ENCODE measurements at places on chromosomes 12 and 14.

GRCh38 chr12:19916196-19916753, 452.1 kb upstream of the PDE3A start:
- peak; percentile 19 for DNase-seq

DNA sequence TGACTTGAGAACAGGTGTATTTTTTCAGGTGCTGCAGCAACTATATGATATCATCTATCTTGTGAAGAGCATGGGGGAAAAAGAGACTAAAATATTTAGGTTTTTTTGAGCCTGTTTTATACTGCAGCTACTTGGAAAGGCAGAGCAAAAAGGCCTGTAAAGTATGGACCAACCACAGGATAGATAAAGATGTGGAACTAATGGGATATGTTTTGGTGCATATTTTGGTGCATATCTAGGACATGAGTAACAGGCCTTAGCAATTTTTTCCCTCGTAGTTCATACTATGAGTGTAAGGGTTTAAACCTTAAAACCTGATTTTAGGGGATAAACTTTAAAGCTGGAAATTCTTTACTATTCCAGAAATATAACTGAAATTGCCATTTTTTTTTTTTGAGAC, 6.0 kb upstream of the GTSF1 start:
- no peak for DNase-seq

DNA sequence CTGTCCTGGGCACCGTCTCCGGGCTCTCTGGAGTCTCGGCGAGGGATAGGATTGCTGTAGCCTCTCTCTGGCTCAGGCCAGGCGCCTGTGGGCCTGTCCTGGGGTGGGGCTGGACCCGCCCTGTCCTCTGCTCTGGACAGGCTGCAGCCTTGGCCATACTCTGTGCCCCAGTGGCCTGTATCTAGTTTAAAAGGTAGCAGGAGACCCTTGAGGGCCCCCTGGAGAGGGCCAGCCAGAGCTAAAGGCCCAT, 1.8 kb downstream of the KIF26A start:
- no peak for DNase-seq

GRCh38 chr12:76108356-76108755, 23.9 kb upstream of the NAP1L1 start:
- DNase-seq: no peak

GRCh38 chr14:73591690-73592449, at the start of gene ACOT4:
Gene ACOT4, plus strand, starts transcription at chr14:73591873. Its CDS starts 87 bp downstream, at chr14:73591960.
- DNase-seq: no peak

DNA sequence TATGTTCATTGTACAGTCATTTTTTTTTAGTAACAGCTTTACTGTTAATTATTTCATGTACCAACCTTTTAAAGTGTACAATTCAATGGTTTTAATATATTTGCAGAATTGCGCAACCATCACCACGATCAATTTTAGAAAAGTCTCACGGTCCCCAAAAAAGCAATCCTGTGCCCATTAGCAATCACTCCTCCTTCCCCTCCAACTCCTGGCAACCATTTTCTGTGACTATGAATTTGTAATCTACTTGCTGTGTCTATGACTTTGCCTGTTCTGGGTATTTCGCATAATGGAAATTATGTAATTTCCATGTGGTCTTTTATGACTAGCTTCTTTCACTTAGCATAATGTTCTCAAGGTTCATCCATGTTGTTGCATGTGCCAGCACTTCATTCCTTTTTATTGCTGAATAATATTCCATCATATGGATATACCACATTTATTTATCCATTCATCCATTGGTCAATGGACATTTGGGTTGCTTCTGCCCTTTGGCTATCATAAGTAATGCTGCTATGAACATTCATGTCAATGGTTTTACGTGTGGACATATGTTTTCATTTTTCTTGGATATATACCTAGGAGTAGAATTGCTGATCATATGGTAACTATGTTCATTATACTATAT, 9.9 kb downstream of the KICS2 start:
- DNase-seq: no peak

DNA sequence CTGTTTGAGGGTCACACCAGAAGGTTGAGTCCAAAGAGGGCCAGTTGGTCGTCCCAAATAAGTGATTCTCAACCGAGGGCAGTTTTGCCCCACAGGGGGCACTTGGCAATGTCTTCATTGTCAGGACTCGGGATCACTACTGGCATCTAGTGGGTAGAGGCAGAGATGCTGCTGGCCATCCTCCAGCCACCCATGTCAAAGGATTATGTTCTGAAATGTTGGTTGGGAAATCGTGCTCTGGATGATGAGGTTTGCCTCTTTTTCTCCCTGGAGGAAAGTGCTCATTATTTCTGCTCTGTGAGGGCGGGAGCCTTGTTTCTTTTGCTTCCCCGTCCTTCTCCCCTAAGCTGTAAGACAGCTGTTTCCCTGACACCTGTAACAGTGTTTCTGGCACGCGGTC, 3.6 kb downstream of the ZNF839 start:
- DNase-seq: no peak

- no peak for DNase-seq
Observed at GRCh38 chr14:96247031-96247430, 9.0 kb upstream of the BDKRB1 start.

DNA sequence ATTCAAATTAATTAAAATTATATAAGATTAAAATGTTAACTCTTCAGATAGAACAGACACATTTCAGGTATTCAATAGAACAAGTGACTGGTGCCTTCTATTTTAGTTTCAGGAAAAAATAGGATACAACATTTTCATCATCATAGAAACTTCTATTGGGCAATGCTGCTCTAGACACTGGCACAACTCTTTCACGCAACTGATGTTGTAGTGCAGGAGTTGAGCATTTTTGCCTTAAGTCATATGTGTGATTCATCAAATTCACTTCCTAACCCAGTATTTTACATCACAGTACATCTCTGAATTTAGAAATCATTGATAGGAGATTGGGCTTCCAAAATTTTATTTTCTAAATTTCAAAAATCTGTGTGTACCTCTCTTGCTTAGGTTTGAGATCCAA, 215.4 kb upstream of the DIO2 start:
- no peak for DNase-seq

GRCh38 chr14:54570631-54571415, 3.9 kb downstream of the SAMD4A start:
- no peak for DNase-seq

DNA sequence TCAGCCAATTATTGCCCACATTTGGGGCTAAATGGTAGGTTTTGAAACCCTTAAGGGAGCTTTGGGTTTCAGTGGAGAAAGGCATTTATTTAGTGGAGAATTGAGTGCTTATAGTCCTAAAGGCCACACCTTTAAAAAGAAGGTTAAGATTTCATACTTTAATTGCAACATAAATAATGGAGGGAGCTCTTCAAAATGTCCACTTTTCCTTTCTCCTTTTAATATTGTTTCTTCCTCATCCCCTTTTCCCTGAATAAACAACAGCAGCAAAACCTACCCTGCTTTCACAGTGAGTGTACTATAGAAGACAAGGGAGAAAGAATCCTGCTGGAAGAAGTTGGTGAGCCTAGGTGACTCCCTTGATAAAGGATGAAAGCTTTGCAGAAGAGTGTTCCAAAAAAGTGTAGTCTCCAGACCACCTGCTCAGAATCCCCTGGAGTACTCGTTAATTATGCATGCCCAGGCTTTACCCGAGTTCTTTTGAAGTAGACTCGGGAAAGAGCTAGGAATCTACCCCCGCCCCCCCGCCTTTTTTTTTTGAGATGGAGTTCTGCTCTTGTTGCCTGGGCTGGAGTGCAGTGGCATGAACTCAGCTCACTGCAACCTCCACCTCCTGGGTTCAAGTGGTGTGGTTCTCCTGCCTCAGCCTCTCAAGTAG, 11.5 kb upstream of the EID3 start:
- DNase-seq: no peak

DNA sequence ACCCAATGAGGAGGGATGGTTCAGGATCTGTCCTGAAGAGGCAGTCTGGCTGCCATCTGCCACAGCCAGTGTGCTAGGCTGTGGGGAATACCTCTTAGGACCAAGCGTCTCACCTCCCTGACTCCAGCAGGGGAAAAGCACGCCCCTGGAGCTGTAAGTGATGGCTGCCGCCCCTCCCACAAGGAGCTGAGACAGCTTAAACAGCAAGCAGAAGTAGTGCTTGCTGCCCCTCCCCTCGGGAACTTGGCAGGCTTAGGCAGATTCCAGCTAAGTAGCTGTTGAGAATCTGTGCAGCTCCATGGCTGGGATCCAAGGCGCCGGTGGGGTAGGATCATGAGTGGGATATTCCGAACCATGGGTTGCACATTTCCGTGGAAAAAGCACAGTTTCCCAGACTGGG, 360.4 kb upstream of the MDGA2 start:
- DNase-seq: no peak

GRCh38 chr14:55814064-55814463, 234.1 kb downstream of the KTN1 start:
- no peak for DNase-seq

DNA sequence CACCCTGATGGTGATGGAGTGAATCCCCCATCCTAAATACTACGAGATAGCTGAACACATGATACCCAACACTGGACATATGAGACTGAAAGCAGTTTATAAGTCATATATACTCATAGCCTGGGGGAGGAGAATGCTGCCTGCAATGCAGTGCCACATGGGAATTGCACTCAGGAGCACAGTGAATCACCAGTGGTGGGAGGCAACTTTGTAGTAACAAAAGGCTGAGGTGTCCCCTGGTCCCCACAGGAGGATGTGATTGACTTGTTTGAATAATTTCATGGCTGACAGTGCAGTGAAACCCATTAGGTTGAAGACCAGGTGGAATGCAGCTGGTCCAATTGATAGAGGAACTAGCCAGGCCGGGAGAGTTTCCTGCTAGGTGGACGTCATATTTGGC, 20.2 kb downstream of the CCDC38 start:
- no peak for DNase-seq

DNA sequence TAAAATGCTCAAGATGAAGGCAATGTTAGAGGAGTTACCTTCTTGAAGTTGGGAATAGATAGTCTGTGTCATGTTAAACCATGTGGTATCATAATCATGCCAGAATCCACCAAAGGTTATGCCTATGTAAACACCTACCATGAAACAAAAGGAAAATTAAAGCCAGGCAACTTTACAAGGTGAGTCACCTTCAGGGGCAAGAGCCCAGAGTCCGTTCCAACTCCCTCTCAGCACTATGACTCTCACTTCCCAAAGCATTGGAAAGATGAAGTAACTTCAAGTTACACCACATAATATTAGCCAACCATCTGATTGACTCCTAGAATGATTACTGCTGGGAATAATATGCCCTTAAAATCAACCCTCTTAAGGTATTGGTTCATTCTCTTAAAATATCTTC, 38.5 kb downstream of the CATSPERB start:
- DNase-seq: no peak

DNA sequence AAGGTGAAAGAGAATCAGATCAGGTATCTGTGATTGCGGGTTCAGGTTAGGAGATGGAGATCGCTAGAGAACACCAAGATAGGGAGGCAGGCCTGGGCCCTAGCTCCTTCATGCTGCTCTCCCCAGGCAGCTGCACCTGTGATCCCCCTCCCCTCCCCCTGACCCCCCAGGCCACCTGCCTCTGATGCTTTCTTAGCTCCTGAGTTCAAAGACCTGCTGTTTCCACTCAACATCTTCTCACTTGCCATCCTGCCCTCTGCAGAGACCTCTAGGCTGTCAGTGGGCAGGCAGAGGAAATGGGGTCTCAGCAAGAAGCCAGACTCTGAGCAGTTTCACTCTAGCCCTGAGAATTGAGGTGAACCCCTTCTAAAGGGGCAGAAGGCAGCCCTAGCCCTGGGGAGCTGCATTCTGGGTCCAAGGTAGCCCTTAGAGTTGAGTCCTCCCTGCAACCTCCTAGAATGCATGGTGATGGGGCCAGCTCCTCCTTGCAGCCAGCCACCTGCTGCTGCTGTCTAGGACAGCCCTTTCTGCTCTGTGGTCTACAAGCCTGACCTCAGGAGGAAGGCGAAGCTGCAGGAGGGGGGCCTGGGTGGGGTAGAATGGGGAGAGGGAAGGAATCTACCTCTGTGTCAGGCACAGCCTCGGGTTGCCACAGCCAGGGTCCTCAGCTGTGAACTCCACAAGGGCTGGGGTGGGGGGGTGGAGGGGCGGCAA, 6.4 kb upstream of the SLC48A1 start:
- no peak for DNase-seq

DNA sequence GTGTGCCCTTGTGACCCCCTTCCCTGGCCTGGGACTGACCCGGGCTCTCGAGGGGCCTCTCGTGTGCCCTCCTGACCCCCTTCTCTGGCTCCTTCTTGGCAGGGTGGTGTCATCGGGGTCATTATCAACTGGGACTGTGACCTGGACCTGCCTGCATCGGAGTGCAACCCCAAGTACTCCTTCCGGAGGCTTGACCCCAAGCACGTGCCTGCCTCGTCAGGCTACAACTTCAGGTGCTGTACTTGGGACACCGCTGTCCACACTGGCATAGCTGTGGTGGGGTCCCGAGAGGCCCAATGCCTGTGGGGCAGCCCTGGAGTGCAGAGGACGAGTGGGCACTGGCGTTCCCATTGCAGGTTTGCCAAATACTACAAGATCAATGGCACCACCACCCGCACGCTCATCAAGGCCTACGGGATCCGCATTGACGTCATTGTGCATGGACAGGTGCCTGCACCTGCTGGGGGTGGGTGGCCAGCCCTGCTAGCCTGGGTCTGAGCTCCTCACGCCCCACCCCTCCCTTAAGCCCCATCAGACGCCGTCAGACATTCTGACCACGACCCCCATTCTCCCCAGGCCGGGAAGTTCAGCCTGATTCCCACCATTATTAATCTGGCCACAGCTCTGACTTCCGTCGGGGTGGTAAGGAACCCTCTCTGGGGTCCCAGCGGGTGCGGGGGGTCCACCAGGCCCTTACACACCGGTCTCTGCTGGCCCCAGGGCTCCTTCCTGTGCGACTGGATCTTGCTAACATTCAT, 2.5 kb downstream of the P2RX2 start:
- no peak for DNase-seq

DNA sequence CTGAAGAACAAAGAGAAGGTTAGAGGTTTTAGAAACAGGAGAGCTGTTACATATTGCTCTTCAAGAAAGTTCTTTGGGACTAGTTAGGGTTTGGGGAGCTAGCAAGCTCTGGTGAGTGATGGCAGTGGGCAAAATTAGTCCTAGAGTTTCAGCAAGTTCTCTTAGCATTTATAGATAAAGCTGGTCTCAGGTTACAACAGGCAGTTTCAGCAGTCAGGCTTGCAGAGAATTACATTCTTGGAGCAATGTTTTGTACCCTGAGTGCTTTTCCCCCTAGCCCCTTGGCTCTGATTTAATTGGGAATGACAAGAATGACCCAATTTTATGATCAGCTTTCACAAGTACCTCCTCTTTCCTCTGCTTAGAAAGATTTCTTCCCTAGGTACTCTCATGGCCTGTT, 21.4 kb upstream of the EID3 start:
- no peak for DNase-seq

DNA sequence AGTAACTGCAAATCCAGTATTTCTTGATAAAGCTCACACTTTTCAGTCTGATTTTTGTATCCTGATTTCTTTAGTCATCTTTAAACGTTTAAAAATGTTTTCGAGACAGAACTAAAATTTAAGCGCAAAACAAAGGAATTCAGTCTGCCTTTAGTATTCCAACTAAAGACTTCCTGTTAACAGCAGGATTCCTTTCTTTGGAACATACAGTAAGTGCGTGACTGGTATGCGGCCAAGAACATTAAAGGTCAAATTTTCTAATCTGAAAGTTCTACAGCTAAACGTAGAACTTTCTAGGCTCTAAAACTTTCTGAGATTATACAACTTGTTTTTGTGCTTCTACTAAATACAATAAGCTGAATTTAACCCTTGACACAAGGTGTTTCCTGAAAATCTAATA, 9.9 kb downstream of the SAV1 start:
- DNase-seq: no peak

GRCh38 chr14:77988970-77989369, 181.2 kb upstream of the NRXN3 start:
- no peak for DNase-seq

Measured in NCI-H510A (cell line).